ENCODE measurements at places on chromosomes 6 and 20.

GRCh38 chr6:133083248-133083967 is 157.7 kb upstream of the EYA4 start:
- DNase-seq = no peak
- no peaks in the 10 kb centered on the region for H3K4me1 ChIP-seq
- no peak overlapping the region for H3K4me3 ChIP-seq
- H3K27ac ChIP-seq = no peak overlapping the region
- H3K36me3 ChIP-seq = no peaks in the 10 kb centered on the region

- H3K36me3 ChIP-seq = no peaks in the 10 kb centered on the region
- H3K4me1 ChIP-seq = peaks cover 32% of the 10 kb centered on the region
- peak; percentile 29 for DNase-seq
- peak overlapping the region; percentile 52 for H3K27ac ChIP-seq
- no peaks in the 10 kb centered on the region for H3K27me3 ChIP-seq
- peak overlapping the region; percentile 33 for H3K4me3 ChIP-seq
Measured at GRCh38 chr20:49794336-49795134, 18.1 kb upstream of the SLC9A8 start.

- H3K27me3 ChIP-seq = peaks cover 3% of the 10 kb centered on the region
- peaks cover 35% of the 10 kb centered on the region for H3K4me1 ChIP-seq
- peak overlapping the region; percentile 82 for H3K4me3 ChIP-seq
- DNase-seq = peak; percentile 46
Measured at GRCh38 chr6:34248198-34248726, 544 bp downstream of the SMIM29 start.

DNA sequence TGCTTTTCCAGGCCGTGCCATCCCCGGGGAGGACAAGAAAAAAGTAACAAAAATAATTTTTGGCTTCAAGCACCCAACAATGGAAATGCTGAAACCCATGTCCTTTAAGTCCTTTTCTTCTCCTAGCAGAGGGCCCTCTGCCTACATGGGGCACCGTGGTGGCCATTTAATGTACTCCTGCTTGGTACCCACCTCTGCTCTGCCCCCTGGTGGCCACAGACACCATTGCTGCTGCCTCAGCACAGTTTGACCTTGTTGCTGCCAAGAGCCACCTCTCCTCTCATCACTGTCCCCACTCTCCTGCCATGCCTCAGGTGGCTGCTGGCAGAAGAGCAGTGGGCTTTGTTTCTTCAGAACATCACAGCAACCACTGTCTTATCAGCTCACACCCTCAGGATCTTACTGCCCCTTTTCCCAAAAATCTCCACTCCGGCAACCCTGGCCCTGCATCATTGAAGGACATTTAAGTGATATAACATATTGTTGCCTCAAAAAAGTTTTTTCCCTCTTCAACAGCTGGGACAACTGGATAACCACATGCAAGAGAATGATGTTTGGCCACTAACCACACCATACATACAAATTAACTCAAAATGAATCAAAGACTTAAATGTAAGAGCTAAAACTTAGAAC is 12.9 kb upstream of the ARMC2 start:
- DNase-seq = peak; percentile 71
- H3K4me1 ChIP-seq = peaks cover 26% of the 10 kb centered on the region
- no peaks in the 10 kb centered on the region for H3K36me3 ChIP-seq
- H3K27me3 ChIP-seq = peaks cover 20% of the 10 kb centered on the region

DNA sequence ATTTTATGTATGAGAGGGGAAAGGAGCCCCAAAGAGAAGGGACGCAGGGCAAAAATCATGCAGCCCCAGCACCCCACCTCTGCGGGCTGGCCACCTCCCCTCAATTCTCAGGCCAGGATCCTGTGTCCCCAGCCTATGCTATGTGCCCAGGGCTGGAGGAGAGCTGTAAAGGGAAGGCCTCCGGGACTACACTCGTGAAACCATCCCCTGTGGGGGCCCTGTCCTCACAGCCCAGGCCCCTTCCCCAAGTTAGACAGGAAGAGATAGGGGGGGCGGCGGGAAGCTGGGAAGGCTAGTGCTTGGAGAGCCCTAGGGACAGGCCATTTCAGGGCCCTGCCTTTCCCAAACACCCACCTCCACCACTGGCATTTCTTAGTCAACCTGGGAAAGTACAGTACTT is 1.4 kb upstream of the COL11A2 start:
- H3K27ac ChIP-seq = no peak overlapping the region
- peaks cover 34% of the 10 kb centered on the region for H3K27me3 ChIP-seq
- H3K36me3 ChIP-seq = peaks cover 41% of the 10 kb centered on the region
- peaks cover 10% of the 10 kb centered on the region for H3K4me1 ChIP-seq
- H3K4me3 ChIP-seq = no peak overlapping the region

- H3K4me3 ChIP-seq = no peak overlapping the region
- H3K36me3 ChIP-seq = no peaks in the 10 kb centered on the region
- DNase-seq = no peak
- peaks cover 21% of the 10 kb centered on the region for H3K4me1 ChIP-seq
Measured at GRCh38 chr6:32370505-32370904, 1.2 kb downstream of the TSBP1 start.

All from activated T-helper 2 cell treated with anti-CD3 and anti-CD28 coated beads, Interferon-gamma antibody, Interleukin-2, Interleukin-4, amounts not matched to agents 10 μg/mL and 5 μg/mL and 100 μg/mL, durations not matched to agents 14 hours and 24 hours and 36 hours (primary cell).